ENCODE measurements at places on chromosomes 3 and 15.

DNA sequence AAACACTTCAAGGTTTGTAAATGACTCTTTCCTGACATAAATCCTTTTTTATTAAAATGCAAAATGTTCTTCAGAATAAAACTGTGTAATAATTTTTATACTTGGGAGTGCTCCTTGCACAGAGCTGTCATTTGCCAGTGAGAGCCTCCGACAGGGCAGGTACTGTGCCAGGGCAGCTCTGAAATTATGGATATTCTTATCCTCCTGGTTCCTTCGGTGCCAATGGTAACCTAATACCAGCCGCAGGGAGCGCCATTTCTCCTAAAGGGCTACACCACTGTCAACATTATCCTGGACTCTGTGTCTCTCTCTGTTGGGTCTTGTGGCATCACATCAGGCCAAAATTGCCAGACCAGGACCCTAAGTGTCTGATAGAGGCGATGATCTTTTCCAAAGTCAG is 33.0 kb downstream of the CHDH start:
- no peak for DNase-seq

GRCh38 chr3:187403768-187404288 is 35.6 kb downstream of the RTP4 start:
- peak; percentile 96 for DNase-seq

DNA sequence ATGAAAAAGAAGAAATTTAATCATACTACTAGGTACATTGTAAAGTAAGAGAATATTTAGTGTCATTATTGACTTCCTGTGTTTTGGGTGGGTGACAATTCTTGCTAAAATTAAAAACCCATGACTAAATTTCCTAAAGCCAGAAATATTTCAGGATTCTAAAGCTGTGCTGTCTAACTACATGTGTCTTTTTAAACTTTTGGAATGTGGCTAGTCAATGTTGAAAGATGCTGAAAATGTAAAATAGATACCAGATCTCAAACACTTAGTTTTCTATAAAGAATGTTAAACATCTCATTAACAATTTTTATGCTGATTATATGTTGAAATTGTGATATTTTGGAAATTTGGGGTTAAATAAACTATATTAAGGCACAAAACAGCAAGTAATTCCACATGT is 308.9 kb upstream of the TMCO5A start:
- no peak for DNase-seq

- DNase-seq, result no peak
These were observed 266.9 kb upstream of the TTC14 start for GRCh38 chr3:180335050-180335449.

GRCh38 chr3:138325990-138326389 is 3.7 kb downstream of the NME9 start:
- DNase-seq, result no peak

GRCh38 chr3:179416681-179417080 is 34.6 kb downstream of the GNB4 start:
- DNase-seq, result no peak

GRCh38 chr3:196055683-196056270 is 26.1 kb downstream of the TFRC start:
- no peak for DNase-seq

- no peak for DNase-seq
These were observed 67.9 kb upstream of the UNC13C start for GRCh38 chr15:53910236-53910849.

GRCh38 chr15:63870487-63871209 is 36.9 kb upstream of the HERC1 start:
- DNase-seq, result peak; percentile 79

DNA sequence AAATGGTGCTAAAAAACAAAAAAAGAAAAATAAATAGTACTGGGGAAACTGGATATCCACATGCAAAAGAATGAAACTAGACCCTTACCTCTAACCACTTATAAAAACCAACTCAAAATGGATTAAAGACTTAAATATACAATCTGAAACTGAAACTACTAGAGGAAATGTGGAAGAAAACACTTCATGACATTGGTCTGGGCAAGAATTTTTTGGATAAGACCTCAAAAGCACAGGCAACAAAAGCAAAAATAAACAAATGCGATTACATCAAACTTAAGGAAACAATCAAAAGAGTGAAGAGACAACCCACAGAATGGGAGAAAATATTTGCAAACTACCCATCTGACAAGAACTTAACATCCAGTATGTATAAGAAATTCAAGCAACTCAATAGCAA is 6.4 kb downstream of the IFT57 start:
- no peak for DNase-seq

- DNase-seq, result no peak
These were observed 29.2 kb downstream of the XXYLT1 start for GRCh38 chr3:195241592-195242355.

DNA sequence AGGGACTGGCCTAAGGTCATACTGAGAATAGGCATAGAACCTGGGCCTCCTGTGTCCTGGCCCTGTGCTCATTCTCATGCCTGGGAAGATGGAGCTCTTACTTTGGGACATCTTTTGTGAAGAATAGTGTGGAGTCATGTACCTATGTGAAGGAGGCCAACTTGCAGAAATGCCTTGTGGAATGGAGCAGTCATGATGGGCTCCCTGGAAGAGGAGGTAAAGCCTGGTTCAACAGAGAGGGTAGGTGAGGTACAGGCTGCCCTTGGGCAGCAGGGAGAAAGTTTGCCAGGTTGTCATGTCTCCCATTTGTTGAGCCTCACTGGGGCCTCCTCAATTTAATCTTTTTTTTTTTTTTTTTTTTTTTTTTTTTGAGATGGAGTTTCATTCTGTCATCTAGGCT is 18.1 kb downstream of the MAPKAPK3 start:
- DNase-seq, result no peak

DNA sequence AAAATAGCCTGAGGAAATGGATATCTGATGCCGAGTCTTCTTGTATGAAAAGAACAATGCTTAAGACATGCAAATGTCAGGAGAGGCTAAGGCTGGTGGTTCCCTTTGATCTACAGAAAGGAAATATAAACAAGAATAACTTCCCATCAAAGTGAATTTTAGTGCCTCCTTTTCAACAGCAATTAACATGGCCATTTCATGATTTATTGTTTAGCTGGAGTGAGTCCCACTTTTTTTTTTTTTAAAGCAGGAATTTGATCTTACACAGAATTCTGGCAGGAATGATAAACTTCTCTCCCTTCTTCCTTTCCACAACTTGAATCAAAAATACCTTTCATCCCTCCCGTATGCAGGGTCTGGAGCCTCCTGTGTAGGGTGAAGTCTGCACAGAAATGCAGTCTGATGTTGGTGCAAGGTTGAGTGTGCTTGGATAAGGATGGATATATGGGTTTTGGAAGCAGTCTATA is 287.0 kb downstream of the MEX3B start:
- DNase-seq, result no peak

DNA sequence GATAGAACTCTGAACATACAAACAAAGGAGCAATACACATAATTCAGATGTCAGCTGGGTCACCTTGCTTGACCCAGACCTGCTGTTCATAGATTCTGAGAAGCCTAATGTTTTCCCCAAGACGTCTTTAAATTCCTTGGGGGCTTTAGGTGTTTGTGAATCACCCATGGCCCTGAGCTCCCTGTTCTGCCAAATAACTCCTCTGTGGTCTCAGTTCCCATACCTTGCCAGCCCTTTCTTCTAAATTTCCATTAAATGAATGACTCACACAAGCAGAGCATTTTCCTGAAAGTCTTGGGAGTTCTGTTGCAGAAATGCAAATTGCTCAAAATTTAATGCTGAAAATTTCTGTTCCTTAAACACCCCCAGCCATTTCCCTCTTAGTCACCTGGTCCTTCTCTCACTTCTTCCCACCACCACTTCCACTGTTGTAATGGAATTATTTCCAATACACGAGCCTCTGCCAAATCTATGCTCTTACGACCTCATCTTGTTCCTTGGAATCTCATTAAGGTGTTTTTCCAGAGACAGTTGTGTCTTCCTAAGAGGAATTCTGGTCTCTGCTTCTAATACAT is 33.4 kb upstream of the PSMD6 start:
- DNase-seq, result peak; percentile 91

DNA sequence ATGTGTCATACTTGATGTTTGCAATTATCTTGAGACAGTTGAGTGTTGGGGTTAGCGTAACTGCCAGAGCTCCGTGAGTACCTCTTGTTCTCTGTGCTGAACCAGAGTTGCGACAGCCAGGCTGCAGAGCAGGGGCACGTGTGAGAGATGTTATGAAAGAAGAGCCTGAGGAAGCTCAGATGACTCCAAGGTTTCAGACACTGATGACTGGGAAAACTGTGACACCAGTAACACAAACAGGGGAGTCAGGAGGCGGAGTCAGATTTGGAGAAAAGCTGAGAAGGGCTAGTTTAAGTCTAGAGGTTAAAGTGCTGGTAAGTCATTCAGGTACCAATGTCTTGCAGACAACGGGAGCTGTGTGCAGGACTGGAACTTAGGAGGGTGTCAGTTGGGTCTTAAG is 45.0 kb downstream of the BLM start:
- no peak for DNase-seq

DNA sequence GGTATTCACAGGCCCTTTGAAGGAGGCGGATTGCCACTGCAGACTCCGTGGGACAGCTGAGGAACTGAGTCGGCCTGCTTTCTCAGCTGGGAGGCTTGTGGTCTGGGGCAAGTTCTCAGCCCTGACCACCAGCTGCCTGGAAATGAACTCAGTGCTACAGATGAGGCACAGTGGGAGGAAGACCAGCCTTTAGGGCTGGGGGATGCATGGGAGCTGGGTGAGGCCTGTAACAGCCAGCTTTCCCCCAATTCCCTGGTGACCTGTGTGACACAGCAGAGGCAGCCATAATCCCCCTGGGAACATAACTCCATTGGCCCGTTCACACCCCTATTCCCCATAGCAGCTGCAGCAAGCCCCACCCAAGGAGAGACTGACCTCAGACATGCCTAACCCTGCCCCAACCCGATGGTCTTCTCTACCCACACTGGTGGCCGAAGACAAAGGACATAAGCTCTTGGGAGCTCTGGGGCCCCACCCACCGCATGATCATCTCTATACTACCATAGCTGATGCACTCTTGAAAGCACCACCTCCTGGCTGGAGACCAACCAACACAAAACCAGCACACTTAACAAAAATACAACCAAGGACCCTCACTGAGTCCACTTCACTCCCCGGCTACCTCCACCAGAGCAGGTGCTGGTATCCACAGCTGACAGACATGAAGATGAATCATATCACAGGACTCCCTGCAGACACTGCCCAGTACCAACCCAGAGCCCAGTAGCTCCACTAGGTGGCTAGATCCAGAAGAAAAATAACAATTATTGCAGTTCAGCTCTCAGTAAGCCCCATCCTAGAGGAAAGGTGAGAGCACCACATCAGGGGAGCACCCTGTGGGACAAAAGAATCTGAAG is 24.9 kb downstream of the ZMAT3 start:
- no peak for DNase-seq

DNA sequence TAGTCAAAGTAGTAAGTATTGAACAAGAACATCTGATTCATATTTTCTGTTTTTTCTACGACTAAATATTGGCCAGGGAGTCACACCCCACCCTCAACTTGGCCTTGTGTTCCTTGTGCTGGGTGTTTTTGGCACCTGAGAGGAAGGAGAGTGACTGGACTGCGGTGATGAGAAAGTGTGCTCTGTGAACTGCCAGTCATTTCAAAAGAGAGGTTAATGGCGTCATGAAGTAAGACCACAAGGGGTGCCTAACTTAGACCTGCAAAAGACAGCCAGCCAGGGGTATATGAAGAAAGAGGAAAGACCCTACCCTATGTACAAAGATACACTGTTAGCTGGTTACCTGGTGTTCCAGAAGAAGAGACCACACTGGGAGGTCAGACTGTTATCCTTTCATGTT is 58.4 kb upstream of the COL8A1 start:
- DNase-seq, result no peak

GRCh38 chr3:119508172-119508845 is 10.0 kb downstream of the TIMMDC1 start:
- no peak for DNase-seq

GRCh38 chr3:141387516-141387915 is 19.2 kb downstream of the ZBTB38 start:
- DNase-seq, result no peak

GRCh38 chr3:27939521-27939920 is 217.4 kb upstream of the EOMES start:
- DNase-seq, result no peak

DNA sequence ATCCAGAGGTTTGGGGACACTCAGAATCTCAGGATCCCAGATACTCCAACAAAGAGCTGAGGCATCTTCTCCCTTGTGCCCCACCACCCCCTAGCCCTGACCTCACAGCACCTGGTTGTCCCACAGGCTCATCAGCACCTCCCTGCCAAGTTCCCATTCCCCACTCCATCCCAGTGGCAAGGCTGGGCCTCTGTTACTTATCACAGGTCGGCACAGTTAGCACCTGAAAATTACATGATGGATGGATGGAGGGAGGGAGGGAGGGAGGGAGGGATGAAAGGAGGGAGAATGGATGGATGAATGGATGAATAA is 12.8 kb downstream of the MYL3 start:
- DNase-seq, result no peak

GRCh38 chr3:157336252-157337009 is 100.2 kb upstream of the PTX3 start:
- no peak for DNase-seq

DNA sequence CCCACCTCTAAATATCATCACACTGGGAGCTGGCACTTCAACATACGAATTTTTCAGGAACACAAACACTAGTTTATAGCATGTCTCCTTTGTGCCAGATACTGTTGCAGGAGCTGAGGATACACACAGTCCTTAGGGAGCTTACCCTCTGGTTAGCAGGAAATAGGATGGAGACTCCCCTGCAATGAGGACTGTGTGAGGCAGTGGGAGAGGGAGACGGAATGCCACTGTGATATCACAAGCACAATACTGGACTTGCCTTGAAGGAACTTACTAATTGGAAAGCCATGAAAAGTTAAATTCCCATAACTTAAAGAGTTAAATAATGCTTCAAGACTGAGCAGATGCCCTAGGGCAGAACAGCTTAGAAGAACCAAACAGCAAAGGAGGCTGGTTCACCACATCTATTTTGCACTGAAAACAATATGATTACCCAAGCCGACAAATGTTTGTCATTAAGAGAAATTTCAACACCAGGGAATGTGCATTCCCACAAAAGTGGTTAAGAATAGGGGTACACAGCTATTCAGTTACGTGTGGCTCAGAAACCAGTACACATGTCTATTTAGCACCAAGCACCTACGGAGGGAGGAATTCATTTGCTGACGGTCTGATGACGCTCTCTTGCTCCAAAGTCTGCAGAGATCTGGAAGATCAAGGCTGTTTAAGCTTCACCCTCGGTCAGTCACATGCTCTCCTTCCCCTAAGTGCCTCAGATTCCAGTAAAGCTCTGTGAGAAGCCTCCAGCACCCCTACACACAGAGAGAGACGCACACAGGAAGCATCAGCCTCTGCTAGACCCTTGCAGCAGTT is 5.2 kb downstream of the TBC1D2B start:
- no peak for DNase-seq
